Suprapubic skin (tissue), 4 donors: ENCODE measurements at places on chromosomes 11 and 22.

- peaks cover 2% of the 10 kb centered on the region for H3K4me1 ChIP-seq
- no peak overlapping the region for H3K4me3 ChIP-seq
- DNase-seq, result no peak
- H3K27ac ChIP-seq, result no peak overlapping the region
- peaks cover 3% of the 10 kb centered on the region for H3K36me3 ChIP-seq
- no peaks in the 10 kb centered on the region for H3K27me3 ChIP-seq
Measured at GRCh38 chr22:33697640-33698039, 222.6 kb downstream of the LARGE1 start.

DNA sequence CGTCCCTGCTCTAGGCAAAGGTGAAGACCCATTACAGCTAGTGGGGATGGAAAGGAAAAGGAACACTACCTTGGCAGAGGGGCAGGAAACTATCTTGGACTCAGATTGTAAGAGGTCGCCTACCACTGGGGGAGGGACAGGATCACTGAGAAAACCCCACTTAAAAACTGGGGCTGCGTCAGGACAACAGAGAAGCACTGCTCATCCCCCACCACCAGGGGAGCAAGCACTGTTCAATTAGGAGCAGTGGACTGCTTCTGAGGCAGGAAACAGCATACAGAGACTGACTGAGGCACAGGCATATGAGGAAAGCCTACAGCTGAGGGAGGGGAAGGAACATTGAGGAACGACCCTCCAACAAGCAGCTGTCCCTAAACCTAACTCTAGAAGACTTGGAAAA lies 20.8 kb upstream of the DLAT start:
- H3K27me3 ChIP-seq, result no peaks in the 10 kb centered on the region
- H3K27ac ChIP-seq, result no peak overlapping the region

DNA sequence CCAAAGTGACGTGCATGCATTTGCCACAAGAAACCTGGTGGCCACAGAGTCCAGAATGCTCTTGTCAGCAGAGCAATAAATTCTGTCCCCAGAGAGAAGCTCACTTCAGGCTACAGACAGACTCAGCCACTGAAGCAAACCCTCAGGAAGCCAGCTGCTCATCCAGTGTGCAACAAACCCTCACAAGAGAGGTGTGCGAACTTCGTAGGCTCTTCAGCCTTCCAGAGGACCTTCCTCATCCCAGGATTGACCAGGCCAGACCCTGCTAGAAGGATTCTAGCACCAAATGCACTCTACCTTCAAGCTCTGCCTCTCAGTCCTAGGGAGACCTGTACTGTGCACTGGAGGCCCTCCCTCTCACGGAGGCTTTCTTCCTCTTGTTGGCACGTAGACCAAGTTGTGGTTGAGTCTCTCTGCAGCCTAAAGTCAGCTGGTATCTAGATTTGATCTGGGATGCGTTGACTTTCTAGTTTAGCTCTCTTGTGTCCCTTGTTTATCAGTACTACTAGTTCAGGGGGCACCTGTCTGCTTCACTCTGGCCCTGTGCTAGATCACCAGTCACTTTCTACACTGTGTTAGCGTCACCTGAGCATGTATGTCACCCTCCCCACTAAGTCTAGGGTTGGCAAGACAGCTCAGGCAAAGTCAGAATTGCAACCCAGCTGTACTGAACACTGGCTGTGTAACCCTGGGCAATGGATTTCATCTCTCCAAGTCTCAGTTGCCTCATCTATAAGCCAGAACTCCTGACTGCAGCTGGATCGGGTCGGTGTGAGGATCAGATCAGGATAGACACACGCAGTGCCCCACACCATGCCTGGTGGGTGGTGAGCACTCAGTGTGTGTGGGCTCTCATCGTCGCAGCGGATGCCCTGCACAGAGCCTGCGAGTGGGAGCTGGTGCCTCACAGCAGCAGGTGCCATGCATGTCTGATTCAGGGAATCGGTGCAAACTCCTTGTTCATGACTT lies 22.1 kb upstream of the TMPRSS13 start:
- H3K27me3 ChIP-seq, result peaks cover 2% of the 10 kb centered on the region
- peaks cover 7% of the 10 kb centered on the region for H3K4me1 ChIP-seq
- H3K4me3 ChIP-seq, result no peak overlapping the region
- DNase-seq, result no peak

DNA sequence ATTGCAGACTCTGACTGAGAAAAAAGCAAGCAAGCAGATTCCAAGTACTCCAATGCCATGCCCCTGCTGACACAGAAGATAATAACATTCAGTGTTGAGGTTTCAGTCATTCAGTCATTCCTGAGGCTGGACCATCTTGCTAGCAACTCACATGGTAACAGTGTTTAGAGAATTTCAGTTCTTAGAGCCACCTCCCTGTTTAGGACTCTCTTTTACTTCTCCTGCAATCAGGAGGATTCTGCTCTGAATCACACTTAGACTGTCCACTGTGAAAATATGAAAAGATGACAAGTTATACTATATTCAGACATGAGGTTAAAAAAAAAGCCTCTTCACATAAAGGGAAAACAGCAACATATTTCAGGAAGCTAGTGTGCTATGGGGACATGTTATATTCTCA lies 183.9 kb upstream of the CTSC start:
- H3K4me1 ChIP-seq, result no peaks in the 10 kb centered on the region
- H3K27me3 ChIP-seq, result no peaks in the 10 kb centered on the region
- H3K27ac ChIP-seq, result no peak overlapping the region
- H3K4me3 ChIP-seq, result no peak overlapping the region
- DNase-seq, result no peak
- no peaks in the 10 kb centered on the region for H3K36me3 ChIP-seq

DNA sequence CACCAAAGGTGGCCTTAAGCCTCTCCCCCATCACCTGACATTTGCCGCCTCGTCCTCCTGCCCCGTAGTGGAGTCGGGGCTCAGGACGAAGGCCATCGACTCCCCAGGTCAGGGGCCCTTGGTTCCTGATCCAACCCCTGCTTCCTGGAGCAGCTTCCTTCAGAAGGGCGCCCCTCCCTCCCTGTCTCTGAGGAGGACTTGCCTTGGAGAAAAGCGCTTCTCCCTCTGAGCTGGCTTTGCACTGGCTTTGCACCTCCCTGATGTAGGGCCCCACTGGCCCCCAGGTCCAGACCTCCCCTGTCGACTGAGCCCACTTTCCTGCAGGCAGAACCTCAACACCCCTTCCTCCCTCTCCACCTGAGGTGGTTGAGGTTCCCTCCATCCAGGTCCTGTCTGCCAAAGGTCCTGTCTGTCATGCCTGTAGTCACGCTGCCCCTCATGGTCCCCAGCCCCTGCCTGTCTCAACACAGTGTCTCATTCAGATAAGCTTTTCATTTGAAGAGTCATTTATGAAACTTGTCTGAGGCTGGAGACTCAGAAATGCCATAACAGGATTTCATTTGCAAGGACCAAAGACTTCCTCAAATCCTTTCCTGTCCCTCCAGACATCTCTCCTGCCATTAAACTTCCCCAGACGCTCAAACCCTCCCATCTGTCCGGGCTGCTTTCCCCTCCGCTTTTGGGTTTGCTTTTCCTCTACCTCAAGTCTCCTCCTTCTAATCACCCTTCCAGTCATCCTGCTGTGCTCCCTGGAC lies 78.4 kb downstream of the MYO7A start:
- no peaks in the 10 kb centered on the region for H3K27me3 ChIP-seq
- H3K4me1 ChIP-seq, result no peaks in the 10 kb centered on the region
- no peak for DNase-seq
- no peak overlapping the region for H3K27ac ChIP-seq

DNA sequence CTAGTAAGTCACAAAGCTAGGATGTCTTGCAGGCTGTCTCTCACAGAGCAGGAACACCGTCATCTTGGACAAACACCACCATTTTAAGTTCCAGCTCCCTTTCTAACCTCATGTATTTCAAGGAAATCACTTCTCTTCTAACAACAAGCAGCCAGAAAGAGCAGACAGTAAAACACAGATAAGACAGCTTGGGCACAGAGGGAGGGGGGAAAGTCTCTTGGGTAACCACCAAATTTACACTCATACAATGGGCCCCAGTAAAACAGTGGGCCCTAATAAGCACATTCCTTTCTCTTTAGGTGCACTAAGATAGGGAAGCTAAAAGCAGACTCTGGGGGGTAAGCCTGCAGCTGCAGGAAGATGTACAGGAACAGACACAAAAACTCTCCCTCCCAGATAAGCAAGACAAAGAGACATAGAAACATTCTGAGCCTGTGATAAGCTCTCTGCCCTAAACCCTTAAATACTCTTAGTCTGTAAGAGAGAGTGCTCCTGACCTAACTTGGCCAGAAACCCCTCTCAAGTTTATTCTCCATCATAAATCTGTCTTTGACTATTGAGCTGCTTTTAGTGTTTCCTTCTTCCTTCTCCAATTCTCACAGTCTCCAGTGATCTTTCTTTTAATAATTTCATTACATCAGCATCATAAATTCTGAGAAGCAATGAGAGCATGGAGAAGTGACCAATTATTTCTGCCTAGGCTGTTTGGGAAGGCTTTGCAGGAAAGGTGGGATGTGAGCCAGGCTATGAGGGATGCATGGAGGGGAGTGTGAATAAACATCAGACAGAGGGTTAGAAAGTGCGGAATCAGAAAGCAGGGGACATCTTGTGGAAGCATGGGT lies 7.4 kb downstream of the OR10D3 start:
- DNase-seq, result no peak
- H3K4me3 ChIP-seq, result no peak overlapping the region
- H3K27ac ChIP-seq, result no peak overlapping the region

DNA sequence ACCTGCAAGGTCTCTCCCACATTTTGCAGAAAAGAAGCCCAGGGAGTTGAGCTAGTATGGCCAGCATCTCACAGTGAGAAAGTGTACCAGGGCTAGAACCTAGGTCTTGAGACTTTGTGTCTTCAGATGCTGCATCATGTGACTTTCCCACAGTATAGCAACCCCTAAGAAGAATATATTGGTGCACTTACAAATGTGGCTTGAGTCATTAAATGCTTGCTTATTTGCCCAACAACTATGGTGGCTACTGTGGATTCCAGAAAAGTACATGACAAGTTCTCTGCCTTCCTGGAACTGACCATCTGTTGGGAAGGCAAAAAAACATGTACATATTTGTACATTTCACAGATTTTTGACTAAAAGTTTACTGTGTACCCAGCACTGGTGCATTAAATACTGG lies 55.0 kb downstream of the POLD3 start:
- no peak overlapping the region for H3K27ac ChIP-seq
- H3K36me3 ChIP-seq, result no peaks in the 10 kb centered on the region
- no peak for DNase-seq
- no peaks in the 10 kb centered on the region for H3K4me1 ChIP-seq
- H3K27me3 ChIP-seq, result no peaks in the 10 kb centered on the region
- H3K4me3 ChIP-seq, result no peak overlapping the region

DNA sequence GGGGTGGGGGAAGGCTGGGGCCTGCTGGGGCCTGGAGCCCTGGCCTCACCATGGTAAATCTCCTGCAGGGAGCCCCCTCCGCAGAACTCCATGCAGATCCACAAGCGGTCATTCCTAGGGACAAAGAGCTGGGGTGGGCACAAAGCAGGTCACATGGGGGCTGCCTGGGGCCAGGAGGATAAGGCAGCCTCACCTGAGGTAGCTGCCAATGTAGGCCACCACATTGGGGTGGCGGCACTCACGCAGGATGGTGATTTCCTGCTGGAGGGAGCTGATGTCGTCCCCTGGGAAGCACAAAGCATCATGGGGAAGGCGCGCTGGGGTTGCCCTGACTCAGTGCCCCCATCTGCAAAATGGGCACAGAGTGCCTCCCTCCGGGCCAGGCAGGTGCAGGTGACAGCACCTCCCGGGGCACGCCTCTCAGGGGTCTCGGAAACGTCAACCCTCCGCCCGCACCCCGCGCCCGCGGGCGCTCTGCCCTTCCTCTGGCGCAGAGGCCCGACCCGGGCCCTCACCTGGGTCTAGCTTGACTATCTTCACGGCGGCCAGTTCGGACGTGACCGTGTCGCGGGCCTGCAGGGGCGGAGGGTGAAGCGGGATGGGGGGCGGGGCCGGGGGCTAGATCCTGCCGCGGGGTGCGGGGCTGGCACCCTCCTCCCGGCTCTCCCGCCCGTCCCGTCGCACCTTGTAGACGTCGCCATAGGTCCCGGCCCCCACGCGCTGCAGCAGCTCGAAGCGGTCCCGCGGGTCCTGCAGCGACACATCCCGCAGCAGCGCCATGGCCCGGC lies 450 bp downstream of the MAP4K2 start:
- peaks cover 19% of the 10 kb centered on the region for H3K36me3 ChIP-seq
- peak overlapping the region; percentile 66 for H3K4me3 ChIP-seq
- peak overlapping the region; percentile 57 for H3K27ac ChIP-seq
- H3K4me1 ChIP-seq, result peaks cover 26% of the 10 kb centered on the region
- H3K27me3 ChIP-seq, result no peaks in the 10 kb centered on the region

- H3K27me3 ChIP-seq, result no peaks in the 10 kb centered on the region
- H3K36me3 ChIP-seq, result no peaks in the 10 kb centered on the region
- no peak overlapping the region for H3K27ac ChIP-seq
- DNase-seq, result no peak
- H3K4me3 ChIP-seq, result no peak overlapping the region
Measured at GRCh38 chr11:92776676-92777075, 192.8 kb upstream of the MTNR1B start.

DNA sequence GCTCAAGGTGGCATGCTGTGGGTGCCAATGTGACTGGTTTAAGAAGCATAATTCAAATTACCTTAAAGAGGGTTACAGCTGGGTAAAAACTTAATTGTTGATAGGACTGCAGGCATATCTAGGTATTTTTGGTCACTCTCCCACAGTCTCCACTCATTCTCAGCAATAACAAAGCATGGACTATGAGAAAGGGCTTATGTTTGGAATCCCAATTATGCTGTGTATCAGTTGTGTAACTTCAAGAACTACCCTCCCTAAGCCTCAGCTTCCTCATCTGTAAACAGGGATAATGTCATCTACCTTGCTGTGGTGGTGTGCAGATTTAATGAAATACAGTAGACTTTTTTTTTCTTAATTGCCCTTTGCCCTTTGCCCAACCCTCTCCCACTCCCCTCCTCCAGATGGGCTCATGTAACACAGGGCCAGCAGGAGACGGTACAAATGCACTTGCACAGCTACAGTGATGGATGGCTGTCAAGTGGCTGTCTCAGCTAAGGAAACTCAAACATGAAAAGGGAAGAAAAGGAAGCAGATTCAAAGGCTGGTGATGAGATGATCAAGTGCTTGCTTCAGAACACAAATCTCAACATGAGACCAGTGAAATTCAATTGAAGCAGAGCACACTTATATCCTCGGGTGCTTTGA lies 37.6 kb downstream of the MAP6 start:
- H3K4me1 ChIP-seq, result no peaks in the 10 kb centered on the region
- no peaks in the 10 kb centered on the region for H3K36me3 ChIP-seq

DNA sequence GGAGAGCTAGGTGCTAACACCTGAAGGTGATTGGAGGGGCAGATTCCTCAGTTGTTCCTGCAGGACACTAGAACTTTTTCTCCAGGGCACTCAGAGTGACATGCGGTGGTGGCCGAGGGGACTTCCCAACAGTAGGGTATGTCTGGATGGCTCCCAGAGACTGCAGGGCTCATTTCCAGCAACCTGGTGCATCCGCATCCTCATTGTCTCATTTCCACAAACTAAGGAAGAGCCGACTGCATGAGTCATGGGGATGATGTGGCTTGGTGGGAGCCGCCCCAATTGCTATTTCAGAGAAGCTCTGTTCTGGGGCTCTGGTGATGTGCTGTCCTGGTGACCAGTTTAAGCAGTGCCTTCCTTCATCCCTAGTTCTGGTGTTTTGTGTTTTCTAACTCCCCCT lies 2.8 kb upstream of the ROBO4 start:
- H3K4me1 ChIP-seq, result peaks cover 33% of the 10 kb centered on the region
- DNase-seq, result no peak
- H3K27ac ChIP-seq, result peak overlapping the region; percentile 41
- H3K4me3 ChIP-seq, result no peak overlapping the region
- H3K27me3 ChIP-seq, result no peaks in the 10 kb centered on the region

GRCh38 chr11:18495703-18496102 lies 31.0 kb downstream of the TSG101 start:
- H3K36me3 ChIP-seq, result peaks cover 57% of the 10 kb centered on the region
- no peaks in the 10 kb centered on the region for H3K27me3 ChIP-seq
- H3K4me1 ChIP-seq, result no peaks in the 10 kb centered on the region
- H3K27ac ChIP-seq, result no peak overlapping the region
- DNase-seq, result no peak
- no peak overlapping the region for H3K4me3 ChIP-seq
